ENCODE measurements at places on chromosomes 3 and 15. TPM values are rescaled to one million over a fixed set of nuclear protein-coding genes. Genes with fewer than 3 reads are reported as not detected.

- no peak for DNase-seq
These were observed 6.6 kb upstream of the MUC4 start for GRCh38 chr3:195818301-195818700.

The CMSS1 gene
- total RNA-seq: 126 TPM

- DNase-seq: no peak
These were observed 40.3 kb downstream of the CCK start for GRCh38 chr3:42225486-42226363.

DNA sequence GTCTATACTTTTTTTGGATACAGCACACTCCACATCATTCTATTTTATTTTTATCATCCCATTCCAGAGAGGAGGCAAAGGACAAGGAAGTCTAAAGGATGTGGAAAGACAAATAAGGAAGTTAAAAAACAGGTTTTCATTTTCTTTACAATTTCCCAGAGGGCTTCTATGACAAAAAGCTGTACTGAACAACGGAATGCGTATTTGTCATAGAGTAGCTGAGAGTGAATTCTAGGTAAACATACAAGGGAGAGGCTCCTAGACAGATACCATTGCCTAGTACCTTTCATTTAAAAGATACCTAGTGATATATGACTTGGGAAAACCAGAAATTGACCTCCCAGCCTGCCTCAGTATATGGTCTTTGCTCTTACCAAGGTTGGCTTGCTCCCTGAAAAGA is 341.7 kb downstream of the FHIT start:
- DNase-seq: no peak
